ENCODE measurements at places on chromosomes 5 and 9. TPM values are rescaled to one million over a fixed set of nuclear protein-coding genes. Genes with fewer than 3 reads are reported as not detected.

DNA sequence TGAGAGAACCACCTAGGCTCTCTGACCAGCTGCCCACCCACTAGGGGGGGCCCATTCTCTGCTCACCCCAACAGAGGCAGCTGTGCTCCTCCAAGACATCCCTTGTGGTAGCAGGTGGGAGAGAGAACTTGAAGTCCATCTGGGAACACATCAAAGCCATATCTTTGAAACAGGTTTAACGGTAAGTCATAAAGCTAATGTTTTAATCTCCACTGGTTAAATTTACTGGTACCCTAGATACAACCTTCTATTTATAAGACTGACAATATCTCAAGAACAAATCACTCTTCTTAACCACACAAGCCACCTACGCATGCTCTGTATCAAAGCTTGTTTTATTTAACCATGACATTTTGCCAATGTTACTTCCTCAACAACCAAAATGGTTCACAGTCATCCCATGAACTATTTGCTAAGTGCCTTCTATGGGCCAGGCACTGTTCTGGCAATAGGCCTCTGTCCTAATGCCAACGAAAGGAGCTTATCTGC is 20.4 kb downstream of the AUH start:
- H3K36me3 ChIP-seq, result peaks cover 43% of the 10 kb centered on the region
- DNase-seq, result no peak
- no peak overlapping the region for H3K4me3 ChIP-seq
- H3K27me3 ChIP-seq, result no peaks in the 10 kb centered on the region

- no peak for DNase-seq
- no peak overlapping the region for H3K4me3 ChIP-seq
- H3K27me3 ChIP-seq, result no peaks in the 10 kb centered on the region
- H3K36me3 ChIP-seq, result no peaks in the 10 kb centered on the region
- H3K4me1 ChIP-seq, result no peaks in the 10 kb centered on the region
Measured at GRCh38 chr5:16410338-16410737, 55.3 kb downstream of the ZNF622 start.

Gene OCLN
- 0.53 TPM for total RNA-seq

Gene TPPP
- total RNA-seq, result 13.8 TPM

Gene GRXCR2
- total RNA-seq, result not detected

- no peak overlapping the region for H3K4me3 ChIP-seq
- no peak for DNase-seq
- no peaks in the 10 kb centered on the region for H3K27me3 ChIP-seq
- no peaks in the 10 kb centered on the region for H3K4me1 ChIP-seq
- no peak overlapping the region for H3K27ac ChIP-seq
Measured at GRCh38 chr5:54087436-54087835, 222.9 kb downstream of the ARL15 start.

- H3K36me3 ChIP-seq, result no peaks in the 10 kb centered on the region
- H3K27ac ChIP-seq, result no peak overlapping the region
- no peaks in the 10 kb centered on the region for H3K4me1 ChIP-seq
- H3K27me3 ChIP-seq, result no peaks in the 10 kb centered on the region
- peak; percentile 34 for DNase-seq
- H3K4me3 ChIP-seq, result no peak overlapping the region
Measured at GRCh38 chr9:93262537-93263310, 78.8 kb downstream of the WNK2 start.

DNA sequence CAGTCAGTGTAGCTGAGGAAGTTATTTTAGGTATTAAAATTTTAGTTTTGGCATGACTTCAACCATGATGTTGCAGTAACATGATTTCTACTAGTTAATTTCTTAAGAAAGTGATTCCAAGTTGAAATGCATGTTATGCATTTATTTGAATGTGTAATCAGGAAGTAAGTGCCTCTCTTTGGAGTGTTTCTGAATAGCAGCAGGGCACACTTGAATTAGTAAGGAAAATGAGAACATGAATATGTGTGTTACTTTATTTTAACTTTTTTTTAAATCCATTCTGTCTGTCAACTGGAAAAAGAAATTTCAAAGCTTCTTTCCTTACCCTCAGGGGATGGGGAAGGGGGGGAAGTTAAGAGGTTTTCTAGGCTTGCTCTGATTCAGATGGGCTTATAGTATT is 40.4 kb downstream of the CTNNA1 start:
- H3K4me3 ChIP-seq, result no peak overlapping the region
- peaks cover 28% of the 10 kb centered on the region for H3K4me1 ChIP-seq
- H3K27me3 ChIP-seq, result no peaks in the 10 kb centered on the region
- no peaks in the 10 kb centered on the region for H3K36me3 ChIP-seq
- DNase-seq, result no peak
- no peak overlapping the region for H3K27ac ChIP-seq

GRCh38 chr9:82665324-82665723 is 397.6 kb downstream of the RASEF start:
- H3K27me3 ChIP-seq, result no peaks in the 10 kb centered on the region
- DNase-seq, result no peak
- H3K4me3 ChIP-seq, result no peak overlapping the region
- no peak overlapping the region for H3K27ac ChIP-seq
- H3K36me3 ChIP-seq, result no peaks in the 10 kb centered on the region

DNA sequence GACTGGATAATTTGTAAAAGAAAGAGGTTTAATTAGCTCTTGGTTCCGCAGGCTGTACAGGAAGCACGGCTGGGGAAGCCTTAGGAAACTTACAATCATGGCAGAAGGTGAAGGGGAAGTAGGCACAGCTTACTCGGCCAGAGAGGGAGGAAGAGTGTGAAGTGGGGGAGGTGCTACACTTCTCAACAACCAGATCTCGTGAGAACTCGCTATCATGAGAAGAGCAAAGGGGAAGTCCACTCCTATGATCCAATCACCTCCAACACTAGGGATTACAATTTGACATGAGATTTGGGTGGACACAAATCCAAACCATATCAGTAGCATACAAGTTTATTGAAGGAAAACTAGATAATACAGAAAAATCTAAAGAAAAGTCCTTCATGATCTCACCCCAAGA is 39.9 kb downstream of the NEURL1B start:
- no peaks in the 10 kb centered on the region for H3K36me3 ChIP-seq
- H3K27me3 ChIP-seq, result no peaks in the 10 kb centered on the region
- DNase-seq, result no peak
- H3K4me1 ChIP-seq, result peaks cover 7% of the 10 kb centered on the region
- no peak overlapping the region for H3K4me3 ChIP-seq
- no peak overlapping the region for H3K27ac ChIP-seq

DNA sequence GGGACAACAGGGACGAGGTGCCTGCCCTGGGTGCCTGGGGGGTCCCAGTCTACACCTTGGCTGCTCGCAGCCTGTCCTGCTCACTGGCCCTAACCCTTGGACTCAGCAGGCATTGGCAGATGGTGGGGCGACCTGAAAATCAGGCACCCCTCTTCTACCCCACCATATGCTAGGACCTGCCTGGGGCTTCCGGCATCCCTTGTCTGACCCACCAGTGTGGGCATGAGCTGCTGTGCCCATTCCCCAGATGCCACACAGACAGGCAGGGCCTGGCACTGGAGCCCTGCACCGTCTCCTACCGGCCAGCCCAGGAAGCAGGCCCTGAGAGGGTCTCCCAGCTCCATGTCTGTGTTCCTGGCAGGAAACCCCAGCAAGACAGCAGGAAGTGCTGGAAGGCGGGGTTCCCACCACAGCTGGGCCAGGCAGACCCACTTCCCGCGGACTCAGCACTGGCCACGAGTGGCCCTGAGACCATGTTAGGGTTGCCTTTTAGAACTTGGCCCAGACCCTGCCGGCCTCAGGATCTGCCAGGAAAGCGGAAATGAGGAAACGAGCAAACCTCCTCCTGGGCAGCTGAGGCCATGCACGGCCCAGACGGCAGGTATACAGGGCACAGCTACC is 3.1 kb downstream of the NINJ1 start:
- H3K27me3 ChIP-seq, result no peaks in the 10 kb centered on the region
- peaks cover 6% of the 10 kb centered on the region for H3K36me3 ChIP-seq

DNA sequence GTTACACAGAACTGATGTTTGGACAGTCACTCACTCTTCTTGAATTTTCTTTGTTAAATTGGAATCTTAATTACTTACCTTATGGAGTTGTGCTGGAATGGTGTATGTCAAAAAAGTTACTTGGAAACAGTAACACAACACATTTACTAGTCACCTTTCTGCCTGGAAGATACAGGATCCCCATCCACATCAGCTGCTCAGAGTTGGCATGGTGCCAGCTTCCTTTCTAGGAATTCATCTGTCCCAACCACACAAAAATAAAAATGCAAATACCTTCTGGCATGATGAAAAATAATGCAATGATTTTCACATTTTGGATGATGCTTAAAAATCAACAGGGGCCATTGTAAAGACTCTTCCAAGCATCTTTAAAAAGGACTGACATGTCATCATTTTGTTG is 341.5 kb downstream of the TMEM38B start:
- no peak for DNase-seq
- H3K27me3 ChIP-seq, result no peaks in the 10 kb centered on the region
- no peak overlapping the region for H3K27ac ChIP-seq
- no peaks in the 10 kb centered on the region for H3K4me1 ChIP-seq

GRCh38 chr5:173802670-173803165 is 85.4 kb upstream of the CPEB4 start:
- DNase-seq, result no peak
- H3K36me3 ChIP-seq, result no peaks in the 10 kb centered on the region
- H3K4me1 ChIP-seq, result no peaks in the 10 kb centered on the region
- H3K4me3 ChIP-seq, result no peak overlapping the region
- H3K27me3 ChIP-seq, result no peaks in the 10 kb centered on the region
- H3K27ac ChIP-seq, result no peak overlapping the region

Gene C5orf46
- total RNA-seq, result 62.8 TPM

Gene SNCAIP
- total RNA-seq, result 2.9 TPM

GRCh38 chr5:97266576-97266975 is 83.5 kb upstream of the RIOK2 start:
- H3K27ac ChIP-seq, result no peak overlapping the region
- no peak overlapping the region for H3K4me3 ChIP-seq
- no peaks in the 10 kb centered on the region for H3K27me3 ChIP-seq
- no peaks in the 10 kb centered on the region for H3K36me3 ChIP-seq

GRCh38 chr9:135990468-135991429 is 29.6 kb upstream of the UBAC1 start:
- peak overlapping the region; percentile 31 for H3K27ac ChIP-seq
- H3K4me3 ChIP-seq, result peak overlapping the region; percentile 38
- no peaks in the 10 kb centered on the region for H3K27me3 ChIP-seq
- no peaks in the 10 kb centered on the region for H3K36me3 ChIP-seq

- no peaks in the 10 kb centered on the region for H3K27me3 ChIP-seq
- H3K36me3 ChIP-seq, result peaks cover 9% of the 10 kb centered on the region
- no peak overlapping the region for H3K27ac ChIP-seq
- no peak overlapping the region for H3K4me3 ChIP-seq
- peaks cover 6% of the 10 kb centered on the region for H3K4me1 ChIP-seq
Measured at GRCh38 chr9:113370806-113371325, 5.9 kb downstream of the HDHD3 start.

DNA sequence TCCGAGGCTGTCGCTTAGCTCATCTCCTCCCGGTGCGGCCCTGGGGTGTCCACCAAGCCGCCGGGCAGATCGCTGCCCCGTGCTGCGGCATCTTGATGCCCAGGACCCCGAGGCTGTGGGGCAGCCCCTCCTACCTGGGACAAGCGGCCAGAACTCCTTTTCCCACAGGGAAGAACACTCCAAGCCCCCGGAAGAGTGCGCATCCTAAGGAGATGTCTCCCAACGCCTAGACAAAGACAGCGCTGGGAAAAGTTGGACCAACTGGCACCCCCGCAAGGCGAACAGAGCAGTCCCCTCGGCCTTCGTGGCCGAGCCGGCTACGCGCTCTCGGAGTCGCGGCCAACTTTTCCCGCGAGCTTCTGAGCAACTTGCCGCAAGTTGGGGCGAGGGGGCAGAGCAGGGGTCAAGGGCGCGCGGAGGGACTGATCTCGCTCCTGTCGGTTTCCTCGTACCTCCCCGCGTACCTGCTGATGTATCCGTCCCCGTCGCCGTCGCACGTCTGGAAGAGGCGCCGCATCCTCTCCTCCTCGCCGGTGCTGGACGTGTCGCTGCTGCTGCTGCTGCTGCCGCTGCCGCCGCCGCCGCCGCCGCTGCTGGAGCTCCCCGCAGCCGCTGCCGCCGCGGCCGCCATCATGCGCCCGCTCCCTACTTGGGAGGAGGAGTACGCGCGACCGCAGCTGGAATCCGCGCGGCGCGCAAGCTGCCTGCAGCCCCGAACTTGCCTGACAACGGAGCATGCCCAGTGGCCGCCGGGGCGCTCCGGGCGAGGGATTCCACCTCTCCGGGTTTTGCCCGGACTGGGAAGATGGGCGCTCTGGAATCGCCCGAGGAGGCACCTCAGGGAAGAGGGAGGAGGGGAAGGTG is at the start of gene MCC:
Gene MCC, minus strand, starts transcription at position 673 of the 864 bp plus-strand sequence.
- no peak within 1 kb of the TSS for H3K27ac ChIP-seq
- H3K4me1 ChIP-seq, result peaks cover 8% of the 10 kb centered on the region
- DNase-seq, result no peak
- peak within 1 kb of the TSS; percentile 55 for H3K4me3 ChIP-seq
- no peaks in the 10 kb centered on the region for H3K27me3 ChIP-seq
- no peaks in the 10 kb centered on the region for H3K36me3 ChIP-seq

- no peaks in the 10 kb centered on the region for H3K36me3 ChIP-seq
- H3K4me1 ChIP-seq, result no peaks in the 10 kb centered on the region
- H3K4me3 ChIP-seq, result no peak overlapping the region
Measured at GRCh38 chr5:125126050-125126449, 379.6 kb upstream of the ZNF608 start.

- no peak for DNase-seq
- H3K36me3 ChIP-seq, result no peaks in the 10 kb centered on the region
- H3K27ac ChIP-seq, result no peak overlapping the region
- peak overlapping the region; percentile 70 for H3K4me3 ChIP-seq
- H3K27me3 ChIP-seq, result no peaks in the 10 kb centered on the region
- peaks cover 4% of the 10 kb centered on the region for H3K4me1 ChIP-seq
Measured at GRCh38 chr5:143395638-143396352, 7.7 kb downstream of the NR3C1 start.

GRCh38 chr5:116522356-116523136 is 52.1 kb downstream of the SEMA6A start:
- no peak for DNase-seq
- H3K27ac ChIP-seq, result no peak overlapping the region
- H3K4me1 ChIP-seq, result no peaks in the 10 kb centered on the region
- no peak overlapping the region for H3K4me3 ChIP-seq
- H3K27me3 ChIP-seq, result no peaks in the 10 kb centered on the region

- no peaks in the 10 kb centered on the region for H3K36me3 ChIP-seq
- DNase-seq, result no peak
- no peak overlapping the region for H3K4me3 ChIP-seq
- H3K27ac ChIP-seq, result no peak overlapping the region
- no peaks in the 10 kb centered on the region for H3K4me1 ChIP-seq
Measured at GRCh38 chr5:148457183-148457620, 73.4 kb downstream of the FBXO38 start.

Gene RNF14
- total RNA-seq, result 8.8 TPM

All from ascending aorta (tissue), 2 donors.